ENCODE measurements at places on chromosomes 4 and X.

DNA sequence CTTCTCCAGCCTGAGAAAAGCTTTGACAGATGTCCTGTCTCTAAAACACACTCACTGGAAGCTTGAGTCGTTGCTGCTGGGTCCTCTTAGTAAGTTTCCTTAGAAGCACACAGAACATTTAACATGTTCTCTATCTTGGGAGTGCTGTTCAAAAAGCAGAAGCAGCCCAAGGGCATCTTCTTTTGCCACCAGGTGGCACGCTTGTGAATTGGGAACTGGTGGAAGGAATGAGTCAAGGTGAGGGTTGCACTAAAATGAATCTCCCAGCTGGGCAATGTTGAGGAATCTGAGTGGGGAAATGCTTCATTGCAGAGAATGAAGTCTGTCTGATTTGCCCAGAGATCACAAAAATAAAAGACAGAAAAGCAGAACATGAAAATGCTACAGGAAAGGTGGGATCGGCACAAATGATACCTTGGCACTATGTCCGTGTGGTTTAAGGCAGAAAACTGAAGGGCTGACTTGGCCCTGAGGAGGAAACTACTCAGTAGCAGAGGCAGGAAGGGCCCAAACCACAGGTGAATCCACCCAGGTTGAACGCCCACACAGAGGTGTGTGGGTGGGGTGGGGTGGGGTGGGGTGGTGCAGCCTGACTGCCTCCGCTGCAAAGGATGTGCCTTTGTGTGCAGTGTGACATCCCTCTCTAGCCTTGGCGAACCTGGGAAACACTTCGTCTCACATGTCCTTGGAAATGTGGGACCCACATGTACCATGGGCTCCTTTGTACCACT is 26.0 kb downstream of the KIT start:
- peak; percentile 70 for DNase-seq

GRCh38 chrX:111123125-111123524 is 27.1 kb downstream of the PAK3 start:
- no peak for DNase-seq

DNA sequence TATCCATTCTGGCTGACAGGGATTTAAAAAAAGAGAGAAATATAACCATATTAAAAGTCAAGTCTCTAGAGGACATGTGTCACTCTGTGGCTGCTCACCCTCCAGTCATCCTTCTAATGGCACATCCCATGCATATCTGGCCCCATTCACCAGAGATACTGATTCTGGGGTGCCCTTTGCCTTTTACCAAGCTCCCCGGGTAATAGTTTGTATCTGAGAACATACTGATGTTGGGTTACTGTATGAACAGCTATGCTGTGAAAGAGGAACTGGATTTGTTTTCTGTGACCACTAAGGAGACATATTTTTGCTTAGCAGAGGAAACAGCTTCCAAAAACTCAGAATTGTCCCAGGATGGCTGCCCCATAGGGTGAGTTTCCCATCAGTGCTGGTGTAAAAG is 56.0 kb downstream of the SAT1 start:
- no peak for DNase-seq

DNA sequence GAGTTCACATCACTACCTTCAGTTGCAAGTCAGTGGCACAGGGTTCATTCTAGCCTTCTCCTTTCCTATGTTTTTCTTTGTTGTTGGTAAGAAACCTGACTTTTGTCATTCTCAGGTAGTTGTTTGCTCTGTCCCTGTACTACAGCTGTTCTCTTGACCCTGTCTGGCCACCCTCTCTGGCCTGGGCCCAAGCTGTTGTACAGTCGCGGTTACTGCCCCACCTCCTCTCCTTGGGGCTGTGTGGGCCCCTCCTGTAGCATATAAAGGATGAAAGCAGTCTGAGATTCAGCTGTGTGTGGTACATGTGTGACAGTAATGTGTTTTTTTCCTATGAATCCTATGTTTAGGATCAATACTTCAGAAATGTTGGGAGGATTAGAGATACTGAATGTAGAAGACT is 12.5 kb downstream of the MOB1B start:
- DNase-seq = no peak

GRCh38 chrX:133668225-133668931 is 253.1 kb upstream of the GPC4 start:
- no peak for DNase-seq

DNA sequence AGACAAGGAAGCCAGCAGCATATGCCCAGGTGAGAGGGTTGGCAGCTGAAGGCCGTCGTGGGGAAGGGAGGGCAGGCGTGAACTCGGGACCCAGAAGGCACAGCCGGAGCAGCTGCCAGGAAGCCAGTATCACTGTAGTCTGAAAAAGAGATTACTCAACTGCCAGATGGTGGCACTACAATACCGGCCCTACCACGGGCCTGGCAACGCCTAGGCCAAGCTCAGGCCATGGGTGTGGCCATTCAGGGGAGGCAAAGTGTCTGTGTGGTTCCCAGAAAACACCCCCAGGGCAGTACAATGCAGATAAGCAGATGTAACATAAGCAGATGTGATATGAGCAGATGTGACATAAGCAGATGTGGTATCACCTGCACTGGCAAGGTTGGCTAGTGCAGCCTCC is 236.0 kb downstream of the AFAP1 start:
- DNase-seq = no peak

GRCh38 chrX:110853610-110854009 is 58.0 kb upstream of the CHRDL1 start:
- DNase-seq = no peak

- DNase-seq = no peak
Measured at GRCh38 chr4:188295899-188296298, 156.7 kb downstream of the TRIML1 start.

DNA sequence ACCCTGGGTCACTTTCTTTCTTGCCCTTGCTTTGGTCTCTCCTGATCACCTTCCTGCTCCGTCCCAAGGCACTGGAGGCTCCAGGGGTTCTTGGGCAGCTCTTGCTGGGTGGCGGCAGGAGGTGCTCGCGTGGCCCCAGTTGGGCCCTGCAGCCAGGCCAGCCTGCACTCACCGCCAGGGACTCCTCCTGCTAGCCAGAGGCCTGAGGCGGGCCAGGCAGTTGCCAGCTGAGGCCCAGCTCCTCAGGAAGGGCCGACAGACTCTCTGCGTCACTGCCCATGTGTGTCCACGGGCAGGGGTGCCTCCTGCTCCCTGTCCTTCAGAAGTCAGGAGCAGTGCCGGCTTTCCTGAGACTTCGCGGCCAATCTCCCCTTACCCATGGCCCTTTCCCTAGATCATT is 9.3 kb downstream of the SUV39H1 start:
- no peak for DNase-seq

DNA sequence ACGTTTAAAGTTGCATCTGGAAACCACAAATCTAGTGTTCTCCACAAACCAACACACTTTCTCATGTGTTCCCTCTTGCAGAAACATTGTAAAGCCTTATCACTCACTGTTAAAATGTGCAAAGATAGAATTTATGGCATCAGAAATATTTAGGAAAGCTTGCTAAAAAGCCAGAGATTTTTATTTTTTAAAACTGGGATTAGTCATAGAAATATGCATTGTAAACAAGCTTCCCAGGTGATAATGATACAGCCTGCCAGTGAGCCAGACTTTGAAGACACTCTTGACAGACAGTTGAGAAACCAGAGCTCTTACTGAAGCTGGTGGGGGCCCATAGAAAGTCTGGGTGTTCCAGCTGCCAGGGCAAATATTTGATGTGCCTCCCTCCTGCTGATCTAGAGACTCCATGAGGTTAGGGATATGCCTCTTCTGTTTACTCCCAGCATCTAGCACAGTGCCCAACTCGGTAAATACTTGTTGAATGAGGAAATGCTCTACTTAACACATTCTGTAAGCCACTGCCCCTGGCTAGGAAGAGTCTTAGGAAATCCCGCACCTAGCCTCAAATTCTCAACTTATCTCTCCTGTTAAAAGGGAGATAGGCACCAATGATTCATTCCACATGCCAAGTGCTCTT is 179.0 kb upstream of the RASGEF1B start:
- no peak for DNase-seq

GRCh38 chr4:1376391-1376840 is 29.4 kb downstream of the UVSSA start:
- no peak for DNase-seq

DNA sequence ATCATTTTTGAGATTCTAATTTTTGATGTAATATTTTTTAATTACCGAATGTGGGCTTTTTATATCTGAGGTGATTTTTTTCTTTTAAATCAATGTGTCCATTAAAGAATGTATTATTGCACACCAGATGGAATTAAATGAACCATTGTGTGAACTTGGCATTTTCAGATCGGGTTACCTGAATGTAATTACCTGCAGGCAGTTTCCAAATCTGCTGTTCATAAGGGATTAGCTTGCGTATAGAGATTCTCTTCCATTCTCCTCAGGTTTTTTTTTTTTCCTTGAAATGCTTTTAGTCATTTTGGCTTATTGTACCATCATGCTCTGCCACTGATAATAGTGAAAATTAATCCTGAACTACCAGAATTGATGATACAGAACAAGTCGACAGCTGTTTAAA is 511.5 kb upstream of the ATOH1 start:
- no peak for DNase-seq

- no peak for DNase-seq
Measured at GRCh38 chr4:188399834-188400233, 260.6 kb downstream of the TRIML1 start.

GRCh38 chr4:55512922-55513571 is 33.7 kb downstream of the CLOCK start:
- no peak for DNase-seq

DNA sequence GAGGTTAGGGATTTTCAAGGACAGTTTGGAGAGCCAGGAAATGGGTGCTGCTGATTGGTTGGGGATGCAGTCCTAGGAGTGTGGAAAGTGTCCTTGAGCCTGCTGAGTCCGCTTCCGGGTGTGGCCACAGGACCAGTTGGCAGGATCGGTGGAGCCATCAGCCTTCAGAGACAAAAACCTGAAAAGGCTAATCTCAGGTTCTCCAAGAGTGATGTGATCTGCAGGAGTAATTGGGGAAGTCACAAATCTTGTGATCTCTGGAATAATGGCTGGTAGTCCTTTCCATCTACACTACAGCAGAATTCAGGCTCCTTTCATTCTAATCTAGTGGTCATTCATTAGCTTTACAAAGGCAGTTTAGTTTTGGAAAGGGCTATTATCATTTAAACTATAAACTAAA is 55.9 kb upstream of the BMP2K start:
- no peak for DNase-seq

- no peak for DNase-seq
Measured at GRCh38 chrX:11789809-11790208, 31.8 kb downstream of the MSL3 start.

DNA sequence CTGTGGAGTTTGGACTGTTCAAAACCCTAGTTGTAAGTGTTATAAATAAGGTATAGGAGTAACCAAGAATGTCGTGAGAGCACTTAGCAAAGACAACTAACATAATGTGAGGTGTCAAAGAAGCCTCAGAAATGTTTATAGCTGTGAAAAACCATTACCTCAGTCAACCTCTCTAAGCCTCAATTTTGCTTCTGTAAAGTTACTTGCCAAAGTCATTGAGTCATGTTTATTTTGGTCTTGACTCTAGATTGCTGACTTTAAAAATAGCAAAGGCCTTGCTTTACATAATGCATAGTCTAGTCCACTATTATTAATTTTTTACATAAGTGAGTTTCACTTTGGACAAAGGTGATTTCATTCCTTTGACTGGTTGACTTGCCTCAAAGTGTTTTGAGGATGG is 257.6 kb upstream of the CXXC4 start:
- no peak for DNase-seq

GRCh38 chr4:7872264-7872771 is 67.3 kb downstream of the AFAP1 start:
- DNase-seq = no peak

DNA sequence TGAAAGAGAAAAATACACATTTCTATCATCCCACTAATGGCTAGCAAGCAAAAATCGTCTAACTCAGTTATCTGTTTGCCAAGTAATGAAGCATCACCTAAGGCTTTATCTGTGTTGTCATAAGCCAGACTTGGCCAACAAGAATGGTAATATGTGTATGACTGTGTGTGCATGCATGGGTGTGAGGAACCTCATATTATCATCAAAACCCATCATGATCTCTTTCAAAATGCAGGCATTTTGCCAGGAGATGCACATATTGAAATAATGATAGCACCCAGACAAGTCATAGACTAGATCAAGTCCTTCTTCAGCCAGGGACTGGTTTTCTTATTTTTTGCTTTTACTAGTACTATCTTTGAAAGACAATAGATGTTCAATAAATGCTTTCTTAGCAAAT is 172.5 kb upstream of the FMR1 start:
- DNase-seq = no peak

DNA sequence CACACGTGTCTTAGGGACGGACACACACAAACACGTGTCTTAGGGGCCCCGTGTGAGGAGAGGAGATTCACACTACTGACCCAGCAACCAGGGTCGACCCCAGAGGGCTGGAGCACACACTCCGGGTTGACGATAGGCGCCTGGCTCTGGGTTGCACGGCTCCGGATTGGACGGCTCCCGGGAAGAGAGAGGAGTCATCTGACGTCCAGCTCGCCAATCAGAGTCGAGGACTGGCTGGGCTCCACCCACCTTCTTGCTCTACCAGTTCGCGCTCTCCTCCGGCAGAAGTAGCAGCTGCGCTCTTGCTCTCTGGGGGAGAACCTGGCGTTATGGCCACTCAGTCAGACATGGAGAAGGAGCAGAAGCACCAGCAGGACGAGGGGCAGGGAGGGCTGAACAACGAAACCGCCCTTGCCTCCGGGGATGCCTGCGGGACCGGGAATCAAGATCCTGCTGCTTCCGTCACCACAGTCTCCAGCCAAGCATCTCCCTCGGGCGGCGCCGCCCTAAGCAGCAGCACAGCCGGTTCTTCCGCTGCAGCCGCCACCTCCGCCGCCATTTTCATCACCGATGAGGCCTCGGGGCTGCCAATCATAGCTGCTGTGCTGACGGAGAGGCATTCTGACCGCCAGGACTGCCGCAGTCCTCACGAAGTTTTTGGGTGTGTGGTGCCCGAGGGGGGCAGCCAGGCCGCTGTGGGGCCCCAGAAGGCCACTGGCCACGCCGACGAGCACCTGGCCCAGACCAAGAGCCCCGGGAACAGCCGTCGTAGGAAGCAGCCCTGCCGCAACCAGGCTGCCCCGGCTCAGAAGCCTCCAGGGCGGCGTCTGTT is 74.3 kb downstream of the NUDT10 start:
- no peak for DNase-seq

- no peak for DNase-seq
Measured at GRCh38 chr4:135144498-135144897, 942.9 kb upstream of the PABPC4L start.

Measured in activated CD4-positive, alpha-beta memory T cell treated with anti-CD3 and anti-CD28 coated beads for 36 hours (primary cell).